Amygdala (tissue), 56 donors: ENCODE measurements at places on chromosomes 1 and 21.

GRCh38 chr1:73626326-73626725 lies 571.6 kb downstream of the LRRIQ3 start:
- no peak for DNase-seq

DNA sequence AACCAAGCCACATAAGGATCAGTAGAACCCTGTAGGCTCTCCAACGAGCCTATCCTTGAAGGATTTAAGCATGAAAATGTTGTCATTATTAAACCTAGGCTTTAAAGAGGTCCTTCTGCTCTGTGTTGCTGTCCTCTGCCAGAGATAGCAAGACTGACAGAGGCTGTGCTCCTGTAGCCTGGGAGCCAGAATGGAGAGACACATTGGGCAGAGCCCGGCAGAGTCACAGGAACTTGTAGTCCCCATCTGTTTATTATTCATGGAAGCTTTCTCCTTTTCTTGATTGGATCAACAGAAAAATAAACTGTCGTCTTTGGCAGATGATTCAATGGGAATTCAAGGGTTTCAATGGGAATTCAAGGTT lies 19.2 kb upstream of the SLAMF1 start:
- DNase-seq = no peak

- DNase-seq = no peak
Measured at GRCh38 chr1:43605766-43606165, 44.2 kb upstream of the KDM4A start.

DNA sequence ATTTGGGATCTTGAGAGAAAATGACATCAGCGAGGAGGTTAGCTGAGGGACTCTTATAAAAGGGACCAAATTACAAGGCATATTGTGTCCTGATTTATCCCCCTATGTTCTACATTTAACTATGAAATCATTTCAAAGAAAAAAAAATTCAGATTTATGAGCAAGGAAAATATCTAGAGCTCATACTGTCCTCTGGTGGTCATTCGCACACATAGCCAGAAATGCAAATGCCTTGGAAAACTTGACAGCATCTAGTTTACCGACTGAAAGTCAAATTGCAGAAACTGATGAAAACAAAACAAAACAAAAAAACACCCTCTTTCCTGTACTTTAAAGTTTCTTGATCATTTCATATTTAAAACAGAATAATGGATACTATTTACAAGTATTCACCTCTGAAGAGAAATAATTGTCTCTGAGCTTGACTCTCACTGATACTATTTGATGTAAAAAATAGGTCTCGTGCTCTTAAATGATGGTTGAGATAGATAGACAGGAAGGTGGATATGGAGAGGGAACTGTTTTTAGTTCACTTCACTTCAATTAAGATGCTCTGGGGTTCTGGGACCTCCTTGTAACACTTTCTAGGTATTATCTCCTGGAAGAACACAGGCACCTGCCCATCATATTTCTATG lies 253.8 kb downstream of the PCP4 start:
- no peak for DNase-seq

DNA sequence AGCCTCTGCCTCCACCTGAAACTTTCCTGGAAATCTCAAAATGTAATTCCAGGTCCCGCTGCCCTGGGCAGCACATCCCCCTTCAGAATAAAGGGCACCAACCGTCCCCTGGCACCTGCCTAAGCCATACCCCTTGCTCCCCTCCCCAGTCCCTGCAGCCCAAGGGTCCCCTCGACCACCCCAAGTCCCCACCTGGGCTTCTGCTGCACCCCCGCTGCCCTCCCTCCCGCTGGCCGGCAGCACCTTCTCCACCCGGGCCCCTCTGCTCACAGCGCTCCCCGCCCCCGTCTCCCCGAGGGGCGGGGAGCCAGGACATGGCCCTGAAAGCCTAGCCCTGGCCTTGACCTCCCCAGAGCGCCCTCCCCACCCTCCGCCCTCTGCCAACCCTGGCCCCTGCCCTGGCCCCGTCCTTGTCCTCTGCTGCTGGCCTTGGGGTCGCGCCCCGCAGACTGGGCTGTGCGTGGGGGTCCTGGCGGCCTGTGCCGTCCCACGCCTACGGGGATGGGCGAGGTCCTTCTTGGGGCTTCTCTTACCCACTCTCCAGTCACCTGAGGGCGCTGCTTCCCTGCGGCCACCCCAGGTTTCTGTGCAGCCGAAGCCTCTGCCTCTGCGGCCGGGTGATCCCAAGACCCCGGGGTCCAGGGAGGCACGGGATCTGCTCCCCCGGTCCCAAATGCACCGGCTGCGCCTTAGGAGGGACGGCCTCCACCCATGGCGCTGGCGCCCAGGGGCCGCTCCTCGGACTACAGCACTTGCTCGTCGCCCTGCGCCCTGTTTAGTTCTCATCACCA lies 41.7 kb downstream of the WDR4 start:
- DNase-seq = no peak

DNA sequence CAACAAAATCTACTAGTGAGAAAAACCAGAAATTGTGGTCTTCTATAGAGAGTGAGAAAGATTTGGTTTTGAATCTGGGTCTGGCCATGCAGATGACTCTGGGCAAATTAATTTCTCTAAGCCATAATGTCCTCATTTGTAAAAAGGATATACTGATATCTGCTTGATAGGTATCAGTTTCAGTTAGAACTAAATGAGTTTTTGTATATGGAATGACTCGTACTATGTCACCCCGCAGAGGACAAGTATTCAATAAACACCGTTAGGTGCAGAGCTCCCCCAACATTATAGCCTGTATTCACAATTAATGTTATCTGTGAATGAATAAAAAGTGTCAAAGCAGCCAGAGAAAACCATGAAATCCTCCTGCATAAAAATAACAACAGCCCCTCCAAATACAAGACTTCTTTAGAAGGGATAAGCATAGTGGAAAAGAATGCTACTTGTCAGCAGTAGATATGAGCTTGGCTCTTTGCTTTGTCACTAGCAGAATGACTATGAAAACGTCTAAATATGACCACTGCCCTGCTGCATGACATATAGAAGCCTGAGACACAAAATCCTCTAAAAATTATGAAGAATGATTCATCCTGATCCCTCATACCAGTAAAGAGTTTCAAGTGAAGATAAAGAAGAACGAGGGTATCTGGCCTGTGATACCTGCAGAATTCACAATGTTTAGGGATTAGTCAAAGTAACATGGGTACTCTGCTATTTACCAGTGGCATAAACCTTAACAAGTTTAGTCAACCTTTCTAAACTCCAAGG lies 17.8 kb downstream of the SCAF4 start:
- no peak for DNase-seq

GRCh38 chr1:22652881-22653316 lies at the start of gene C1QB:
TSS of gene C1QB (plus strand) at chr1:22653236. CDS start at chr1:22659463, 6,227 bp downstream.
- DNase-seq = peak; percentile 26

- DNase-seq = no peak
Measured at GRCh38 chr1:88787023-88787903, 103.2 kb downstream of the PKN2 start.

DNA sequence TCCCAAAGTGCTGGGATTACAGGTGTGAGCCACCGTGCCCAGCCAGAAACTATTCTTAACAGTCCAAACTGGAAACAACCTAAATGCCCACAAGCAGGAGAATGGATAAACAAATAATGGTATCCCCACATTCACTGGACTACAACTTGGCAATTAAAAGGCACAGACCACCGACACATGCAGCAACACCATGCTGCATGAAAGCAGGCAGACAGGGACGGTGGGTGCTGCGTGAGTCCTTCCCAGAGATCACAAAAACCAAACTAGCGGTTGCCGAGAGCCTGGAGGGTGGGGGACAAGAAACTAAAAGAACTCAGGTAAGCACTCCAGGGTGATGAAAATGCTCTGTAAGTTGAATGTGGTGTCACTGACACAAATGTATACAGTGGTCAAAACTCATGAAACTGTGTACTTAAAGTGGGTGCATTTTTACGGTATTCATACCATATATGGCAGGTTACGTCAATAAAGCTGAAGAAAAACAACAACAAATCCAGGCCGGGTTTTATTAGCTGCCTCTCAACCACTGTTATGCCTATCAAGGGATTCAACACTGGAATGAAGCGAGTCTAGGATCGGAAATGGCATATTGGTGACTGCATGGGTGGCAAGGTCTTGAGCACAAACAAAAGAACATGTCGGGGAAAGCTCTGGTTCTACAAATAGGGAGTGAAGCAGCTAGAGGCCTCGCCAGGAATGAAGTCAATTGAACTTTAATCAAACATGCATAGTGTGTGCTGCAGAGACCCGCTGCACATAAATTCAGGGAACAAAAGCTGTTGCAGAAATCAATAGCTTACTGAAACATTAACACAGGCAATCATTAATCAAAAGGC lies 52.4 kb downstream of the SLC45A1 start:
- no peak for DNase-seq

DNA sequence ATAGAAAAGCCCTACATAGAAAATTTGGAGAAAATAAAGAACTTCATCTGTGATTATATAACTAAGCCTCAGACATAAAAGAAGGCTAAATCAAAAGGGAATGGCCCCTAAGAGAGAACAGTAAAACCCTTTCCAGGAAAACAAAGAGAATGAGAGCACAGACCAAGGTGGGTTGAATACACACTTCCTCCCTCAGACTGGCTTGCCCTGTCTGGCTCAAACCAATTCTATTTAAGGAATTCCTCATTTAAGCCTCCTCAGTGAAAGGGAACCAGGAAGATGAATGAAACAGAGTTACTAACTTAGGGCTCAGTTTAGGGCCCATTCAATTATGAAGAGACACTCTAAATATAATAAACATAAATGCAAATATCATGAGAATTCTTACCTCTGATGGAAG lies 10.6 kb upstream of the SYT14 start:
- DNase-seq = no peak

- DNase-seq = no peak
Measured at GRCh38 chr1:228508840-228509415, 21.7 kb downstream of the RNF187 start.

GRCh38 chr1:117336088-117336817 lies 31.0 kb upstream of the MAN1A2 start:
- no peak for DNase-seq

DNA sequence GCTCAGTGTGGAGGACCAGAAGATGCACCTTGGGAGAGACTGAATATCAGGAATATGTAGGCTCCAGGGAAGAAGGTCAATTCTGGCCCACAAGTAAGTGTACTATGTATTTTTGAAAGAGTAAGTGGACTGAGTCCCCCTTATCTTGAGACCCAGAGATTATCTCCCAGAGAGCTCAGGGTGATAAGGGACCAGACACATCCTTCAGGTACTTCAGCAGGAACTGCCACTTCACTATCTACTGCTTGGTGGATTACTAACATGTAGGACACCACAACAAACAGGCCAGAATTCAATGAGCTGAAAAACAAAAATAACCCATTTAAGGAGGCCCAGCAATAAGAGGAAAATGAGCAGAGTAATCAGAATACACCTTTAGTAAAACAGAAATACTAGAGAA lies 119.2 kb downstream of the ZNF644 start:
- DNase-seq = no peak

DNA sequence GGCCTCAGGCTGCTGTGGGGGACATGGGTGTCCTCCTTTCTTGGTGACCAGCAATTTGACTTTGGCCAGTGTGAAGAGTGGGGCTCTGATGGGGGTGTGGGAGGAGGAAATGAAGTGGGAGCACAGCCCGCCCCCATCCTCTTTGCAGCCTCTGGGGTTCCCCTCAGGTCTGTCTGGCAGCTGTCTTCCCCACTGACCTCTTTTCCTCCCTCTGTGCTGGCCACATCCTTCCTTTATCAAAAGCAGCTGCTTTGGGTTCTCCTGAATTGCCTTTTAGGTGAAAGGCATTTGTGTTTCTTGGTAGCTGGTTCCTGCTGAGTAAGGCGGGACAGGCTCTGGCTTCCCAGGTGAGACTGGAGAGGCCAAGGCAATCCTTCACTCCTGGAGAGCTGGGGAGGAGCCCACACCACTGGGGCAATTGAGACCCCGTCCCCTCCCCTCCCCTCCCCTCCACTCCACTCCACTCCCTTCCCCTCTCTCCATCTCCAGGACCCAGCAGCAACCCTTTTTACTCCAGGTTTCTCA lies 24.9 kb downstream of the PCAT6 start:
- DNase-seq = no peak

DNA sequence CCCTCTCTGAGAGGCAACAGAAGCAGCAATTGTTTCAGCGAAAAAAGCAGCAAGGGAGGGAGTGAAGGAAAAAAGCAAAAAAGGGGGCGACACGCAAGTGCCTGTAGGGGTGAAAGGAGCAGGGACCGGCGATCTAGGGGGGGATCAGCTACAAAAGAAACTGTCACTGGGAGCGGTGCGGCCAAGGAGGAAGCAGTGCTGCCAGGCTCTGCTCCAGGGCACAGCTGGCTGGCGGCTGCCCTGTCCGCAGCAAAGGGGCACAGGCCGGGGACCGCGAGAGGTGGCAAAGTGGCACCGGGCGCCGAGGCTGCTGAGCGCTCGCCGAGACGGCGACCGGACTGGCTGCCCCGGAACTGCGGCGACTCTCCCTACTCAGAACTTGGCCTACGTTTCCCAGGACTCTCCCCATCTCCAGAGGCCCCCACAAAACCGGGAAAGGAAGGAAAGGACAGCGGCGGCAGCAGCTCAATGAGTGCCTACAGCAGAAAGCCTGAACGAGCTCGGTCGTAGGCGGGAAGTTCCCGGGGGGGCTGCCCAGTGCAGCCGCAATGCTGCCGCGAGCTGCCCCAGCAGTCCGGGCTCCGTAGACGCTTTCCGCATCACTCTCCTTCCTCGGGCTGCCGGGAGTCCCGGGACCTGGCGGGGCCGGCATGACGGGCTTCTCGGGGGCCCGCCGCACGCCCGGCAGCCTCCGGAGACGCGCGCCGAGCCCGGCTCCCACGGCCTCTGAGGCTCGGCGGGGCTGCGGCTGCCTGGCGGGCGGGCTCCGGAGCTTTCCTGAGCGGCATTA lies 1.0 kb upstream of the CDKN2C start:
- DNase-seq = peak; percentile 68

DNA sequence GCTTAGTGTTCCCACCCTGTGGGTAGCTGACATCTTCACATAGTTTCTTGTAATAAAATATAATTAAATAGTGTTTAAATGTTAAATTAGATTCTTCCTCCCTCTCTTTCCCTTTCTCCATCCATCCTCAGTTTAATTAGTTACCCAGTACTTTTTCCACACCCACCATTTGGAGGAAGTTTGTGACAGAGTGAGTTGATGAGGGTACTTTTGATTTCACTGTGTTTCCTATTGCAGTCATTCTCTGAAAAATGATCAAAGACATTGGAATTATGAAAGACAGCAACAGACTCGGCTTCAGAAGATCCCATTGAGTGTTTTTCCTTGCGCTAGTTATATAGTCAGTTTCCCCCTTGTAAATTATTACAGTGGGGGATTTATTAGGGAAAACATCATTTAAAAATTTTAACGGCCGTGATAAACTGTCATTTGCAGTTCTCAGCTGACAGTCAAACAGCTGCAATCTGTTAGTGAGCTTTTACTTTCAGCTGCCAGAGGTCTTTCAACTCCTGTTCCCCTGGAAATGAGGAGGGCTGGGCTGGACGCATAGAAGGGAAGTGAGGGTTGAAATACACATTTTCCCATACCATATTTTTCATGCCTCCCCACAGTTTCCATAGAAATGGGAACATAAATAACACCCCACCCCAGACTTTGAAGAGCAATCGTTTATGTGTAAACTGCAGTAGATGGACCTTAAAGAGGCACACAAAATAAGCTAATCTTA lies 61.3 kb upstream of the CACYBP start:
- no peak for DNase-seq

DNA sequence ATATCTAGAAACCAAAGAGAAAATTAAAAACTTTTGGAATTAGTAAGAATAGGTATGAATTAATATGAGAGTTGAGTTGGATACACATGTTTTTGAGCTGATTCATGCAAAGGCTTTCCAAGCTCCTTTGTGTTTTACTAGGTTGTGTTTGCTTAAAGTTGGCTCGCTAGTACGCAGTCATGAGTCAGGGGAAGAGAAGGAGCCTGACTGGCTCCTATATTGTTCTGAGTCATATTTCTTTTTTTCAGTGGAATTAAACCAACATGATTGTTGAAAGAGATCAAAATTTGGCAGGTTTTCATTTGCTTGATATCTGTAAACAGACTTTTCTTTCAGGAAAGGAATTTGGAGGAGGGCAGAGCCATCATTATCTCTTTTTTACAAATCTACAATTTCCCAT lies 66.7 kb downstream of the MAGI3 start:
- DNase-seq = no peak
